ENCODE measurements at places on chromosomes 7 and 10. TPM values are rescaled to one million over a fixed set of nuclear protein-coding genes. Genes with fewer than 3 reads are reported as not detected.

- H3K4me1 ChIP-seq, result no peaks in the 10 kb centered on the region
- no peak for DNase-seq
- no peak overlapping the region for H3K27ac ChIP-seq
- no peaks in the 10 kb centered on the region for H3K36me3 ChIP-seq
These were observed 327.5 kb upstream of the PHF14 start for GRCh38 chr7:10646194-10646593.

Gene HOXA6
- total RNA-seq, result not detected

- no peaks in the 10 kb centered on the region for H3K4me1 ChIP-seq
- H3K4me3 ChIP-seq, result no peak overlapping the region
- H3K27me3 ChIP-seq, result peaks cover 27% of the 10 kb centered on the region
These were observed 4.7 kb upstream of the NOS3 start for GRCh38 chr7:150986099-150986512.

- no peak overlapping the region for H3K27ac ChIP-seq
- H3K4me1 ChIP-seq, result no peaks in the 10 kb centered on the region
- H3K4me3 ChIP-seq, result no peak overlapping the region
- H3K27me3 ChIP-seq, result no peaks in the 10 kb centered on the region
These were observed 170.1 kb upstream of the AKR1E2 start for GRCh38 chr10:4655879-4656278.

- H3K27me3 ChIP-seq, result no peaks in the 10 kb centered on the region
- DNase-seq, result no peak
- H3K27ac ChIP-seq, result no peak overlapping the region
These were observed 16.7 kb downstream of the USP6NL start for GRCh38 chr10:11594589-11595394.

- H3K27ac ChIP-seq, result no peak overlapping the region
- DNase-seq, result no peak
- H3K4me3 ChIP-seq, result no peak overlapping the region
- H3K27me3 ChIP-seq, result no peaks in the 10 kb centered on the region
- H3K4me1 ChIP-seq, result no peaks in the 10 kb centered on the region
These were observed 201.8 kb downstream of the XPNPEP1 start for GRCh38 chr10:109721453-109722064.

- no peaks in the 10 kb centered on the region for H3K4me1 ChIP-seq
- H3K4me3 ChIP-seq, result no peak overlapping the region
- H3K27ac ChIP-seq, result no peak overlapping the region
- H3K27me3 ChIP-seq, result peaks cover 12% of the 10 kb centered on the region
These were observed 89.6 kb upstream of the LANCL2 start for GRCh38 chr7:55275291-55276200.

- H3K36me3 ChIP-seq, result no peaks in the 10 kb centered on the region
- no peaks in the 10 kb centered on the region for H3K4me1 ChIP-seq
These were observed 75.1 kb upstream of the EN2 start for GRCh38 chr7:155382802-155383171.

Measured in astrocyte (in vitro differentiated cells and primary cell).